ENCODE measurements at places on chromosomes 7 and 10. TPM values are rescaled to one million over a fixed set of nuclear protein-coding genes. Genes with fewer than 3 reads are reported as not detected.
A peak's percentile ranks its signal among the peaks of the same experiment; 100 is the strongest.

- DNase-seq = peak; percentile 82
These were observed 105.2 kb downstream of the NEURL1 start for GRCh38 chr10:103598654-103599115.

DNA sequence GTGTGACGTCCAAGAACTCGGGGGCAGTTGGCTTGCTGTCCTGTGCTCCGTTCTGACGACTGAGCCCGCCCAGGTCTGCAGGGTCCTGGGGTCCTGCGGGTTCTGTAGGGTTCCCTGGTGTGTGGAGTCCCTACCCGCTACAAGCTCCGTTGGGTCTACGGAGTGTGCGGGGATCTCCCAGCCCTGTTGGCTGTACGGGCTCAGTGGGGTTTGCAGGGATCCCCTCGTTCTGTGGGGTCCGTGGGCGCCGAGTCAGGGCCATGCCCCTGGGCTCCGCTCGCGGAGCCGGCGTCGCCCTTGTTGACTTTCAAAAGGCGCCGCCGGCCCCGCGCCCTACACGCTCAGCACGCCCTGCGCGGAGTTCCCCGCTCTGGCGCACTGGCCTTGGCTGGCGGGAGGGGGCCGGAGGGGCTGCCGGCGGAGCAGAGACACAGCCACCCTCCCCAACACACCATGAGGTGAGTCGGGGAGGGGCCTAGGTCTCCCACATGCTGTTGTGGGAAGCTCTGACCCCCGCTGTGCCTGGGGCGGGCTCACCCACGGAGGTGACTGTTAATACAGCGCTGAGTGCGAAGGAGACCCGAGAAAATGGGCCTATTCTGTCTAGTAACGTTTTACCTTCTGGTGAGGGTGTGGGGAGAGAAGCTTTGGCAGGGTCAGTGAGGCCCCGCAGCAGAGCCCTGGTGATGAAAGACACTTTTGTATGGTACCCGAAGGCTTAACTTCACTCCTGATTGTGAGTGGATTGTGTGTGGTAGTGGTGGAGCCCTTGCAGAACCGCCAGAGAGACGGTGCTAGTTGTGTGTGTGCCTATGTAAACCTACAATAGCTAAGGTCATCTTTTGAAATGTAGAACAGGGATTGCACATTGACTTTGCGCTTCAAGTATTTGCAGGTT lies 8.1 kb downstream of the TASOR2 start:
- peak; percentile 19 for DNase-seq

GRCh38 chr7:27611059-27611458 lies 51.6 kb downstream of the HIBADH start:
- DNase-seq = peak; percentile 41

SEMA3A gene
- polyA plus RNA-seq = 31.2 TPM

DNA sequence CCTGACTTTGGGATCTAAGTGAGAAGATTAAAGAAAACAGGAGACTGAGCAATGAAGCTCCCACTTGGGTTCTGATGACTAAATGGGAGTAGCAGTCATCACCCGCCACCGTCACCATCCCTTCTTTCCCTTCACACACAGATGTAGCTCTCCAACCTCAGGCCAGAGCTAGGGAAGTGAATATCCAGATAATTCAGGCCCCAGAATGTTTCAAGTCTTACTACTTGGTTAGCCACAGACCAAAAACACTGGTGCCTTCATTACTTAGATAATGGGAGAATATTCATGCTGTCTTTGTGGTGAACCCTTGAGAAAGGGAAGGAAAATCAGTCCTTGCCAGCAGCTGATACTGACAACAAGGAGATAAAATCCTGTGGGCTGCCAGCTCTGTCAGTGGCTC lies 100.7 kb downstream of the OSBPL3 start:
- no peak for DNase-seq

DNA sequence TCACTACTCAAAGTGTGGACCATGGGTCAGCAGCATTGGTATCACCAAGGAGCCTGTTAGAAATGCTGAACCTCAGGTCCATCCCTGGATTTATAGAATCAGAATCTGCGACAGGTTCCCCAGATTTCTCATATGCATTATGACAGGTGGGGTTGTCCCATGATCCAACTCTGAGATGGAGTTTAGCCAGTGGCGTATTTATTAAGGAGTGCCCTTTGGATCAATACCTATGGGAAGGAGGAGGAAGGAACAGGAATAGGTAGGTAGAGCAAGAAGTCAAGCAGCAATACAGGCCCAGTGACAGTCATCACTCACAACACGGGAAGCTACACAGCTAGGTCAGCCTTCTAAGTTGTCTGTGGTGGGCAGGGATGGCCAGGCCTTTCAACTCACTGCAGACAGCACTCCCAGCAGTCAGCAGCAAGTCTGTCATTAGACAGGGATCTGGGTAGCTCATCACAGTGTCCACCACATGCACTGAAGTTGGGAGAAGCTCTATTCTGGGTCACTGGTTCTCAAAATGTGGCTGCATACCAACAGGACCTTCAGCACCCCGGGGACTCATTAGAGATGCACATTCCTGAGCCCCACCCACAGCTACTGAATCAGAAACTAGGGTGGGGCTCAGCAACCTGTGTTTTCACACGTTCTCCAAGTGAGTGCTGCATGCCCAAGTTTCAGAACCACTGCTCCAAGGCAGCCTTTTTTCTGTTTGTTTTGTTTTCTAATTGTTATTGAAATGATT lies 532.3 kb upstream of the GALNT17 start:
- no peak for DNase-seq

Measured in IMR-90 (cell line).